ENCODE measurements at places on chromosomes 2 and 18.

- DNase-seq = no peak
These were observed 39.7 kb upstream of the EPAS1 start for GRCh38 chr2:46257476-46257875.

DNA sequence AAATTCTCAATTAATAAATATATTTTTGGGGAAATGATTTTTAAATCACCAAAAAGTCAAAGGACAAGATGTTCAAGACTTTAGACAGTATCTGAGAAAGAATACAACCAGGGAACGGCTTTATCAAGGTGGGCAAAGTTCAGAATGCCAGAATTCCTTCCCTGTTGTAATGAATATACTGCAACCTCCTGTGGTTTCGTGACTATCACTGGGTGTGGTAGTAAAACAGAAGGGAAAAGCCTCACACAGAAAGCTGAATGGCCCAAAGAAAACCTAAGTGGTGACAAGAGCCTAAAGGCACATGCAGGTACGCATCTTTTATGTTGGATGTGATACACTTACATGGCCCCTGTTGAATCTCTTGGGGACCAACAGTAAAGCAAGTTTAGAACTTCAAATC lies 37.1 kb downstream of the MBD2 start:
- DNase-seq = no peak

- DNase-seq = no peak
These were observed 331.3 kb downstream of the KIAA1328 start for GRCh38 chr18:37160038-37160820.

GRCh38 chr2:100603414-100603813 lies 40.6 kb downstream of the PDCL3 start:
- DNase-seq = no peak

GRCh38 chr2:104428155-104428554 lies 425.8 kb upstream of the POU3F3 start:
- DNase-seq = no peak

- DNase-seq = no peak
These were observed 187.5 kb upstream of the NRXN1 start for GRCh38 chr2:51219468-51219867.

GRCh38 chr2:176819306-176819705 lies 393.3 kb upstream of the HNRNPA3 start:
- no peak for DNase-seq

GRCh38 chr2:17646081-17646554 lies 105.6 kb downstream of the VSNL1 start:
- no peak for DNase-seq

- peak; percentile 49 for DNase-seq
These were observed 812 bp upstream of the KCNG3 start for GRCh38 chr2:42494355-42495233.

DNA sequence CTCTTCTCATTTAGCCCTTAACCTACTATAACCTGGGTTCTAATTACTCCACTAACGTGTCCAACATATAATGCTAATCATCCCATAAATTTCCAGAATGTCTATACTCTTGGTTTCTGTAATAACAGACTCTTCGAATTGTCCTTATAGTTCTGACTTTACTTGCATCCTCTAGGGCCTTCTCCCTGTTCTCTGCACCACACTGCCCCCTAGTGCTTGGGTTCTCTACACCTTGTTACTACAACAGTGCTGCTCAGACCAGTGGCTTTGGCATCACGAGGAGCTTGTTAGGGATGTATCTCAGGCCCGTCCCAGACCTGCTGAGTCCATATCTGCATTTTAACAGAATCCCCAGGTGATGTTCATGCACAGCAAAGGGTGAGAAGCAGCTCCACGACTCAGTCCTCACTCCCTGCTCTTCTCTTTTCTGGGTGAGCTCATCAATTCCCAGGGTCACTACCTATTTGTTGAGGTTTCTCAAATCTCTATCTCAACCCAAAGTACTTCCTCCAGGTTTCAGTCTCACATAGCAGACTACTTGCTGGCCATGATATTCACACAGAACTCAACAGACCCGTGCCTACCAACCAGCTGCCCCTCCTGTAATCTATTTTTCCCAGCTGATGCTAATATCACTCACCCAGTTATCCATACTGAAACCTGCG lies 14.5 kb upstream of the DDX1 start:
- no peak for DNase-seq

DNA sequence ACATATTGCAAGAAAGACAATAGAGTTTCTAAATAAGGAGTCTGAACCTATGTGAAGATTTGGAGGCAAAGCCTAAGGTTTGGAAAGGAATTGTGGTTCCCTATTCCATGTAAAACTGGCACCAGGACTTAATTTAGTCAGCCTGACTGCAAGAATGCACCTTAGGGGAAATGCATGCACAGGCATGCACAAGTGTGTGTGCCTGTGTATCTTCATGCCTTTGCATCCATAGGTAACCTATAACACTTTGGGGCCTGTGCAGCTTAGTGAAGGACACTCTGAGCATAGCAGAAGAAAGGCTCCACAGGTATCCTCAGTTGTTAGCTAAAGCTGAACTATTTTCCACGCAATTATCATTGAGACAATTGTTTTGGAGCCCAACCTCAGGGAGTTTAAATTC lies 73.4 kb downstream of the RPRM start:
- no peak for DNase-seq

DNA sequence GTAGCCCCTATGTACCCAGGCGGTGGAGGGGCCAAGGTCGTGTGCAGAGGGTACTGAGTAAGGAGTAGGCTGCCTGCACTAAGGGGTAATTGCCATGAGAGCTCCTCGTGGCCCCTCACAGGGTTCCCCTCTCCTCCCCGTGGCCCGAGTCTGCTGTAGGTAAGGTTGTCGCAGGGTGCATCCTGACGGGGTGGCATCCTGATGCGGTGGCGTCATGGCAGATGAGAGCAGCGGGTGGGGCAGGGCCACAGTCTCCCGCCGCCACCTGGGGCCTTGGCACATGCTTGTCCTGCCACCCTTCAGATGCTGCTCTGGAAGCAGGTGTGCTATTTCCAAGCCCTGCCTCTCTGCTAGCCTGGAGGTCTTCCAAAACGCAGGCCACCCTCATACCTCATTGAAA lies 89.7 kb downstream of the EIPR1 start:
- DNase-seq = no peak

DNA sequence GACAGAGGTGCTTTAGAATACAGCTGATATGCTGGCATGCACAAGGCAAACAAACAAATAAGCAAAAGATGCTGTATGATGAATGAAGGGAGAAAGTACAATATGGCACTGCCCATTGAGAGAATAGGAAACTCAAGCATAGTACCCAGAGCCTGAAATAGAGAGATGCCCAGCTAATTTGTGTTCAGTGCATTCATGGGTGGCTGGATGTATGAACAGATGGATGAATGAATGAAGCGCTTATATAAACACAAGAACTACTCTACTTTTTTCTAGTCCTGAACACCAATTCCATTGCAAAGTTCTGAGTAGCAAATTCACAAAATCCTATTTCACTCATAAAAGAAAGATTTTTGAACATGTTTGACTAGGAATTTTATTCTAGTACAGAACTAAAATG lies 756.3 kb downstream of the SATB2 start:
- no peak for DNase-seq

GRCh38 chr18:59923539-59924196 lies 23.9 kb downstream of the PMAIP1 start:
- DNase-seq = no peak

DNA sequence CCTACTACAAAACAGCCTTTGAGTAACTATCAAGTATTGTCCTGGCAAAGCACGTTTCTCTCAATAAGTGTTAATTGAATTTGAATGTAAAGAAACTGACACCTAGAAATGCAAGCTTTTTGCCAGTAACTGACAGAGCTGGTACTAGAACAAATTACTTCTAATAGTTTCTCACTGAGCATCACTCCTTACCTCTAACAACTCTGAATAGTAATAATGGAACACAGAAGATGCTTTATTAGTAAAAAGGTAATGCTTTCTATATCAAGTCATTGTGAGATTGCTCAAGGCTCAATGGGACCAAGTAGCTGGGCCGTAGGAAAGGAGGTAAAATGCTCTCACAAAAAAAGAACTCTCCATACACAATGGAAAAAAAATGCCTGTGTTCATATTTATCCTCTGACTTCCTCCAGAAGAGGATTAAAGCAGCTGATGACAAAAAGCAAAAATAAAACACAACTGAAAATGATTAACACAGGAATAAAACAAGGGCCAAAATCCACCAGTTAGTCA lies 11.8 kb downstream of the RASGRP3 start:
- no peak for DNase-seq

- DNase-seq = no peak
These were observed 132.0 kb upstream of the RGPD4 start for GRCh38 chr2:107694667-107695066.

- peak; percentile 11 for DNase-seq
These were observed at the start of gene ESPNL for GRCh38 chr2:238100049-238100820. Gene ESPNL, plus strand, starts transcription at chr2:238100340. Its CDS starts 80 bp downstream, at chr2:238100420.

DNA sequence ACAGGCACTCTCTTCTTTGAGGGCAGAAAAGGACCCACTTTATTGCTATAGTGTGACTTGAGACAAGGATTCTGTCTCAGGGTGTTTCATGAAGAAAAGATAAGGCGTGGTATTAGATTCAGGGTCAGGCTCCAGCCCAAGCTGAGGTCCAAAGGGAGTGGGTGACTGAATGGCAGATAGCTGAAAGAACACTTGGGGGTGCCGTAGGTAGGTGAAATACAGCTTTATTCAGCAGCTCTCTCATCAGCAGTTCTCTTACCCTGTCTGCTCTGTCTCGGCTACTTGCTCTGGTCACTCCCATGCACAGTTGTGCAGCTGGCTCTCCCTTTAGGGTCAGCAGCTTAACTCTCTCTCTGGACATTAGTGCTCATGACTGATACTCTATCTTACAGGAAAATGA lies 379.9 kb downstream of the LPIN1 start:
- DNase-seq = no peak

DNA sequence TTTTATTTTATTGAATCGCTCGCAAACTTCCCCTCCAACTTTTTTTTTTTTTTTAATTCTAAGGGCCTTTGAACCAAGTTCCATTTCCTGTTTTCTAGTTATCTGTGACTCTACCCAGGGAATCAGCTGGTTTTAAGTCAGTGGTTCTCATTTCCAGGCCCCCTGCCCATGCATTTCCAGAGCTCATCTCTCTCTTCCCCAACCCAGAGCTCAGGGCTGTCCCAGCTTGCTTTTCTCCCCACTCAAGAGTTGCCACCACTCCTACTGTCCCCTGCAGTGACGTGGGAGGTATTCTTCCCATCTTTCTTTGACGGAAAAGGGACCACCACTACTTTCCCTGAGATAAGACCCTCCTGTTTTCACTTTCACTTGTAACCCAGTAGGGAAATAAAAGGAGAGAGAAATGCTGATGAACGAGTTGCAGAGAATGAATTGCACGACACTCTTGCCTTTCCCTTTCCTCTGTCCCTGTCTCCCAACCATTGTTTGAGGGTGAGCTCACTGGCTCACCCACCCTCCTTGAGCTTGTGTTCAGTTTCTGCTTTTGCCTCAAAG lies 42.1 kb downstream of the TET3 start:
- DNase-seq = no peak

- DNase-seq = peak; percentile 5
These were observed 9.5 kb downstream of the RTTN start for GRCh38 chr18:70195852-70196434.

- DNase-seq = no peak
These were observed 70.3 kb downstream of the TMEM17 start for GRCh38 chr2:62435720-62436119.

DNA sequence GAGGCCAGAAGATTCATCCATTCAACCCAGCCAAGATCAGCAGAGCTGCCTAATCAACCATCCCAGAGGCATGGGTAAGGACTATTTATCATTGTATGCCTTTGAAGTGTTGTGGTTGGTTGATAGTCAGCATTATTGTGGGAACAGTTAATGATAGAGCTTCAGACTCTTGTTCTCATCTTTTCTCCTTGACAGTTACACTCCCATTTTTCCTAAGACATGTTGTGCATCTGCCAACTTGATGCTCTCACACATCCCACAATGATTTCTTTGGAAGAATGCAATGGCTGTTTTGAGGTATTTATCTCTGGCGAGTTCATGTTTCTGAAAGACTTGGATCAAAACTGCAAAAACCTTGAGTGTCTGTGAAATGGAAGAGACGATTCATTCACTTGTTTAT lies 55.4 kb downstream of the FASTKD2 start:
- no peak for DNase-seq

- no peak for DNase-seq
These were observed 72.6 kb upstream of the FIGN start for GRCh38 chr2:163808406-163808805.

GRCh38 chr18:8673256-8674209 lies 31.8 kb upstream of the MTCL1 start:
- DNase-seq = no peak

GRCh38 chr2:50490991-50491390 lies 540.9 kb downstream of the NRXN1 start:
- DNase-seq = no peak

GRCh38 chr2:207503234-207503633 lies 26.5 kb upstream of the CREB1 start:
- peak; percentile 14 for DNase-seq

GRCh38 chr2:23452853-23453420 lies 68.0 kb downstream of the KLHL29 start:
- peak; percentile 33 for DNase-seq

DNA sequence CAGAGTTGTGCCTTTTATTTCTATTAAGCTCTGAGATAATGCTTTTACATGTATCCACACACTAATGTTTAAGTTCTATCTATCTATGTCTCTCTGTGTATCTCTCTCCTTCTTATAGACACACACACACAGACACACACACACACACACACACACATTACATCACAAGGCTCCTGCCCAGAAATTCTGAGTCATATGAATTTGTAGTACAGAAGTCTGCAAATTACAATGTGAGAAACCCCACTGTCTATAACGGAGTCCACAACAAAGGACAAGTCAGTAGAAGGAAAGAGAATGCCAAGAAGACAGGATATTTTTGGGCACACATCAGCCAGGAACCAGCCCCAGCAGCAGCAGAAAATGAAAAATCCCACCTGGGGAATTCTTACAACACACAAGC lies 142.4 kb downstream of the EN1 start:
- DNase-seq = no peak

DNA sequence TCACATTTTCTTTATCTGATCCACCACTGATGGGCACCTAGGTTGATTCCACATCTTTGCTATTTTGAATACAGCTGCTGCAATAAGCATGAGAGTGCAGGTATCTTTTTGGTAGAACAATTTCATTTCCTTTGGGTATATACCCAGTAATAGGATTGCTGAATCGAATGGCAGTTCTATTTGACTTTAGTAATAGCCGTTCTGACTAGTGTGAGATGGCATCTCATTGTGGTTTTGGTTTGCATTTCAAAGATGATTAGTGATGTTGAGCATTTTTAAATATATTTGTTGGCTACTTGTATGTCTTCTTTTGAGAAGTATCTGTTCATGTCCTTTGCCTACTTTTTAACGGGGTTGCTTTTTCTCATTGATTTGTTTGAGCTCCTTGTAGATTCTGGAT lies 72.3 kb downstream of the CCDC138 start:
- no peak for DNase-seq

- DNase-seq = no peak
These were observed 530.0 kb downstream of the ZNF804A start for GRCh38 chr2:185128346-185128745.

- DNase-seq = no peak
These were observed 115.5 kb upstream of the ATP8B1 start for GRCh38 chr18:57918601-57919000.

GRCh38 chr2:235000426-235001236 lies 48.8 kb downstream of the SH3BP4 start:
- no peak for DNase-seq

Measured in GM12892 (cell line).